Trophoblast cell (in vitro differentiated cells and primary cell): ENCODE measurements at places on chromosomes 11 and 22.

- H3K27ac ChIP-seq = no peak overlapping the region
- no peaks in the 10 kb centered on the region for H3K27me3 ChIP-seq
- no peaks in the 10 kb centered on the region for H3K4me1 ChIP-seq
- no peak overlapping the region for H3K4me3 ChIP-seq
These were observed 8.7 kb downstream of the SLC22A6 start for GRCh38 chr11:62976109-62976508.

DNA sequence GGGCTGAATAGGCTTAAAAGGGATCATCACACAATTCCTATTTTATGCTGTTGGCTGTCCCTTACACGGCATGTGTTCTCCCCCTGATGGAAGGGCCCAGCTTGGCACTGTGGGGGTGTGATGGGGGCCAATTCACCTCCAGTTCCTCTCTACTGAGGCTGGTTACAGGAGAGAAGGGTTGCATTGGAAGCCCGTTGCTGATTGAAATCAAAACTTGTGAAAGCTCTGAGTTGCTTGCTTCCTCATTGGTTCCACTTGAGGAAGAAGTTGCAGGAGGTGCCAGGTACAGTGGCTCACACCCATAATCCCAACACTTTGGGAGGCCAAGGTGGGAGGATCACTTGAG is 13.3 kb upstream of the PRG2 start:
- H3K27ac ChIP-seq = no peak overlapping the region
- no peak for DNase-seq
- H3K4me1 ChIP-seq = peaks cover 16% of the 10 kb centered on the region
- no peaks in the 10 kb centered on the region for H3K36me3 ChIP-seq

DNA sequence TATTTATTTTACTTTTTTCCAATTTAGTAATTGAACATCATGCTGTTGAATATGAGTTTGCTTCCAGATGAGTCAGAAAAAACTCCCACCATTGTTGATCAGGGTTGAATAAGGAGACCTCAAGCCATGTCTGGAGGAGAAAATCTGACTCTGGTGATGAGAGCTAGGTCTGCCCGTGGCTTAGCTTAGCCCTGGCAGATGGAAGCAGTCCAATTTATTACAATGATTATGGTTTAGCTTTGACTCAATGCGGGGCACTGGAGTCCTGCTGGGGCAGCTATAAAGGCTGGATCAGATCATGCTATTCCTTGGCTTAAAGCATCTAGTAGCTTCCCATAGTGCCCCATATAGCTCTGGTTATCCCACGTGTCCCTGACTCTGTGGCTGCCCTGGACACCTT is 506.5 kb downstream of the MN1 start:
- H3K27me3 ChIP-seq = no peaks in the 10 kb centered on the region
- no peak overlapping the region for H3K4me3 ChIP-seq
- H3K4me1 ChIP-seq = peaks cover 5% of the 10 kb centered on the region
- H3K27ac ChIP-seq = no peak overlapping the region

DNA sequence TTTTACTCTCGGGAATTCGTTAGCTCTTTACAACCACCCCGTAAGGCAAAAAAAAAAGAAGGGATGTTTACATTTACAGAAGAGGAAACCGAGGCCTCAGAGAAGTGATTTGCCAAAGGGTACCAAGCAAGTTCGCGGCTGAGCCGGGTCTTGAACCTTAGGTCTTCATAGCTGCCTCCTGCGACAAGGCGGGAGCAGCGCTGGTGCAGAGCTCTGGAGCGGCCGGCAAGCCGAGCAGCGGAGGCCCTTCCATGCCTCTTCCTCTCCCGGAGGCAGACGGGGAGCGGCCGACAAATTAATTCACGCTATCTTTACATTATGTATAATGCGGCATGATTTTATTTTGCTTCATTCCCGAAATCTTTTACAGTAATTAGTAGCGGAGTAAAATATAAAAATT is 536.3 kb downstream of the INSC start:
- no peaks in the 10 kb centered on the region for H3K36me3 ChIP-seq
- DNase-seq = no peak
- H3K27me3 ChIP-seq = no peaks in the 10 kb centered on the region
- H3K4me3 ChIP-seq = no peak overlapping the region

DNA sequence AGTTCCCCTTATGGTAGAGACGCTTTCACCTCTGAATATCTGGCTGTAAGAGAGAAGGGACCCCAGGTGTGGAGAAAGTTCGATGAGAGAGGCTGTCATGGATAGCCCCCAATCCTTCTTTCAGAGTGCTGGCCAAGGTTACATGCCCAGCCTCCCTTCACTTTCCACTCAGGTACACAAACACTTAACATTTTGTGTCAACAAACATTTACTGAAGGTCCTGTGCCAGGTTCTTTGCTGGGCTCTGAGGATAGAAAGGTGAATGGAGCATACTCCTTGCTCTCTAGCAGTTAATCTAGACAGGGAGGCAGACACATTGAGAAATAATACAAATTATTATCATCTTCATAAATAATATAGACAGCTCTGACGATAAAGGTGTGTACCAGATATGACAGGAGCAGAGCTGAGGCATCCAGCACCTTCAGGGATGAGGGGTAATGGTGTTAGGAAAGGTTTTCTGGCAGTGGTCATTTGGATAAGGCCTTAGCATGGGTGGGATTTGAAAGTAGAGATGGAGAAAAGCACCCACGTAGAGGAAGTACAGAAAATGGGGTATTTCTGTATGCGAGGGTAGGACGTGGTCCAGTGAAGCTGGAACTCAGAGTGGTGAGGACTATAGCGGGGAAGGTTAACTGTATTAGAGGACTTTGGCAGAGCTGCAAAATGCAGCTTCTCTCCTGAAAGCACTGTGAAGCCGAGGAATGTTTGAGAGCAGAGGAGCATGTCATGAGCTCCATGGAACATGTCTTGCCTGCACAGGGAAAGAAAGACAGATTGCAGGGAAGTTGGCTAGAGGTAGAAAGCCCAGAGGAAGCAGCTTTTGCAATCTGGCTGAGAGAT is 19.6 kb downstream of the PPFIBP2 start:
- H3K36me3 ChIP-seq = no peaks in the 10 kb centered on the region
- no peak for DNase-seq
- H3K27me3 ChIP-seq = no peaks in the 10 kb centered on the region
- no peak overlapping the region for H3K4me3 ChIP-seq
- no peak overlapping the region for H3K27ac ChIP-seq
- peaks cover 4% of the 10 kb centered on the region for H3K4me1 ChIP-seq

DNA sequence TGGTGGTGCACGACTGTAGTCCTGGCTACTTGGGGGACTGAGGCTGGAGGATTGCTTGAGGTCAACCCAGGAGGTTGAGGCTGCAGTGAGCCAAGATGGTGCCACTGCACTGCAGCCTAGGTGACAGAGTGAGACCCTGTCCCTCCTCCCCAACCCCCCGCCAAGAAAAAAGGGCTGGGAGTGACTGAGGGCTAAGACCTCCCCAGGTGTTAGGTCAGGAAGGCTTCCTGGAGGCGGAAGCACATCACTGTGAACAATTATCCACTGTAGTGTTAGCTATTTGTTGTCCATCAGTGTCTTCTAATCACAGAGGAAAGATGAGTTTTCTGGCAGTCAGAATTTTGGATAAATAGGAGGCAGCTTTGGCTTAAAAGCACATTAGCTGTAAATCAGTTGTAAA is 8.8 kb downstream of the YDJC start:
- no peaks in the 10 kb centered on the region for H3K4me1 ChIP-seq
- no peak for DNase-seq
- no peaks in the 10 kb centered on the region for H3K27me3 ChIP-seq
- H3K36me3 ChIP-seq = peaks cover 28% of the 10 kb centered on the region
- no peak overlapping the region for H3K27ac ChIP-seq
- H3K4me3 ChIP-seq = no peak overlapping the region

DNA sequence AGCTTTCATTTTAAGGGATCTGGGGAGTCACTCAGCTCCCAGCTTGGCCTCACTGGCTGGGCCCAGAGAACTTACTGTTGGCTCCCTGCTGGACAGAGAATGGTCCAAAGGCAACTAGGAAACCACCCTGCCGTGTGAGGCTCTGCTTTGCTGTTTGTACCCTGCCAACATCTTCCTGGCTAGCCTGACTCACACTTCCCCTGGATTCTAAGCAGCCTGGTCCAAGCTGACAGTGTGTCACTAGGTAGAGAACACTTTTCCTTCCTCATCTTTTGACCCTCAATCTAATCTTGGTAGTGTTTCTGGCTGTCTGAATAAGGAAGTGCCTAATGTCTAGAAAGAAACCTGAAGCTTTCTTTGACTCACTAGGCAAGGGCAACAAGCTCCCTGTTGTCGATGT is 76.7 kb downstream of the FAR1 start:
- H3K27me3 ChIP-seq = no peaks in the 10 kb centered on the region
- no peak overlapping the region for H3K4me3 ChIP-seq
- H3K27ac ChIP-seq = no peak overlapping the region
